ENCODE measurements at places on chromosomes 2 and 18.
A peak's percentile ranks its signal among the peaks of the same experiment; 100 is the strongest.

GRCh38 chr18:33720133-33720532 is 142.1 kb downstream of the ASXL3 start:
- no peak for DNase-seq

DNA sequence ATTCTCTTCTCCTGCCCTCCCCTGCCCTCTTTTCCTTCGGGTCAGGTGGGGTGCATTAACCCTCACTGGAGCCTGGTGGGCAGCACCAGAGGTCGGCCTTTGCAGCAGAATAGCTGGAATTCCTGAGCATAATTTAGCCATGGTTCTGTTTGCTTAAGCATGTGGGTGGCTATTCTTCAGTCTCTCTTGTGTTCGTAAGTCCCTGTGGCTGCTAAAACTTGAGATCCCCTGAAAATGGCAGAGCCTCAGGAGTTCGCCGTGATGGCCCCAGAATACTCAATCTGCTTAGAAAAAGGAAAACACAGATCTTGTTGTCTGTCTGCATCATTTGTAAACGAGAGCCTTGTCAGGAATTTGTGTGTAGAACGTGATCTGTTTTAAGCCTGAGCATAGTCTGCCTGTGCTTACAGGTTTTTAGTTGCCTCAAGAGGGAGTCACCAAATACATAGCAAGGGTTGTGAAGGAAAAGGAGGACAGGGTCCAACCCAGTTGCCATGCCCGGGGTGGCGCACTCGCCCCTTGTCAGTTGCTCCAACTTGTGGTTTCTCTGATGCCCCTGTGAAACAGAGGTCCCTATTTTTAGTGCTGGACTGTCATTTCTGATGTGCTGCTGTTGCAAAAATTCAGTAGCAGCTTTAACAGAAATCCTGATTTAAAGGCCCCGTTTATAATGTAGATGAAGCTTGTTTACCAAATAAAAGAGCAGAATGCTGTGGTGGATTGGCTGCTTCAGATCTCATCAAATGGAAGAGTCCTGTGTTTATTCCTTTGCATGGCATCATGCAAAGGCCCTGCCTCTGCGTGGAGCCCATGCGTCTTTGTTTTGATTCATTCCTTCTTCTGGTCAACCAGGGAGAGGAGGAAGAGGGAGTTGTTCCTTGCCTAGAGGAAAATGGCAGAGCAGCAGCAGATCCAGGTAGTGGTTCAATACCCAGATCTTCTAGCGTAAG is 74.8 kb downstream of the WDSUB1 start:
- no peak for DNase-seq

- no peak for DNase-seq
These were observed 95.0 kb downstream of the PID1 start for GRCh38 chr2:229176136-229176535.

- DNase-seq: no peak
These were observed 10.7 kb downstream of the SPTBN1 start for GRCh38 chr2:54466870-54467269.

DNA sequence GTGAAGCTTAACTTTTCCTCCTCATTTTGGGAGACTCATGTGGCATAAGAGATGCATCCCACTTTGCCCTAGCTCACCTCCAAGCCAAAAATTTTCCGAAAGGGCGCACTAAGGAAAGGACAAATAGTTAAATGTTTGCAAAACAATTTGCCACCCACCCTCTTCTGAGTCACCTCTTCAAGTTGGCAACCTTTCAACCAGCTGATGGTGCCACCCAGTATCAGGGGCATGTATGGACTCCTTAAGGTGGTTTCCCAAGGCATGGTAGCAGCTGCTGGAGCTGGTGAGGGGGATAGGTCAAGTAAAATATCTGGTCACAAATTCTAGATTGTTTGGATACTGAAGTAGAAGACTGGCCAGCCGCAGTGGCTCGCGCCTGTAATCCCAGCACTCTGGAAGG is 17.2 kb upstream of the ITGAV start:
- DNase-seq: no peak

GRCh38 chr2:47905386-47906156 is 727 bp downstream of the FBXO11 start:
- peak; percentile 37 for DNase-seq

DNA sequence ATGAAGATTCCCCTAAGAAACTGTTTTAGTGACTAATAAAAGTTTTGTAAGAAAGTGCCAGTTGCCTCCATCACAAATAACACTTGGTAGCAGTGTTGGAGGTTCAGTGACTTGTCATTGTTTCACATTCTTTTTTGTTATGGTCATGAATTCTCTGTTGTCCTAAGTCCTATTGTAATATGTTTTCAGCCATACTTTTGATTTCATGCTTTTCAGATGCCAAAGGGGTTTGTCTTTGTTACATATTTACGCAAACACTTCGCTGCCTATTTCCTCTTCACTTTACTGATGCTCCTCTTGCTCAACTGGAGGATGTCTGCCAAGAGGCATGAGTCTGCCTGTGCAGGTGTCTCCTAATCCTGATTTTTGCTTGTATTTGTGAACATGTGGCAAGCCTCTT is 66.6 kb downstream of the PHLPP1 start:
- peak; percentile 94 for DNase-seq

DNA sequence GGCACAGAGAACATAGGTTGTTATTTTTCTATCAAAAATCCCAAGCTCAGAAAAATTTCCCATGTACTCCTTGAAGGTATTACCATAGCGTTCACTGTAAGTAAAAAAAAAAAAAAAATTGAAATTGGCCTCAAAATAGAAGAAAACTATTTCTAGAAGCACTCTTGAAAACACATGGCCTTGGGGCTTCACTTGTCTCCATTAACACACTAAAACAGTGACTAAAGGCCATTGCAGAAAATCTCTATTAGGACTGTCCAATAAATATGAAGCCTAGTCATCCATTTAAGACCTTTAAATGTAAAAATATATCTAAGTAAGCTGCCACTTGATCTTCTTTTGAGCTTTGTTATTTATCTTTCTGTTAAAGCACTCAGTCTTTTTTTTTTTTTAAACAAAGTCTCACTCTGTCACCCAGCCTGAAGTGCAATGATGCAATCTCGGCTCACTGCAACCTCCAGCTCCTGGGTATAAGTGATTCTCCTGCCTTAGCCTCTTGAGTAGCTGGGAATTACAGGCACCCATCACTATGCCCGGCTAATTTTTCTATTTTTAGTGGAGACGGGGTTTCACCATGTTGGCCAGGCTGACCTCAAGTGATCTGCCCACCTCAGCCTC is 35.8 kb downstream of the CCDC68 start:
- DNase-seq: no peak

All from HFFc6 (cell line).